ENCODE measurements at places on chromosomes 4 and X.

GRCh38 chr4:15004739-15005301 lies 2.5 kb downstream of the CPEB2 start:
- no peak for DNase-seq

GRCh38 chr4:54971474-54971950 lies 153.9 kb downstream of the KDR start:
- peak; percentile 17 for DNase-seq

- no peak for DNase-seq
These were observed 149.9 kb upstream of the SCML1 start for GRCh38 chrX:17587366-17587765.

DNA sequence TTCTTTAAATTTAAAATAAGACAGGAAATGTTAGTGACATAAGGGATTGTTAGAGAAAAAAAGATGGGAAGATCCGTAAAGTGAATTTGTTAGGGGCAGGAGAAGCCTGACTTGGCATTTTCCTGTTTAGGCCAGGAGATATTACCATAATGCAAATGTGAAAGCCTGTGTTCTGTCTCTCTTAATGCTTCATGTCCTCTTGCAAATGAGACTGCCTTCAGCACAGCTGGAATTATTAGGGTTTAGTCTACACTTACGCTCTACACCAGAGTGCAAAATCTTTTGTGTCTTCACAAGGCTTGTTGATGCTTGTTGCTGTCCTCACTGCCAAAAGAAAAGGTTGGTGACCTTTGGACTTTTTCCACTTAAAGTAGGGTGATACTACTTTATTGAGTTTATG lies 56.8 kb downstream of the JADE1 start:
- DNase-seq = no peak

DNA sequence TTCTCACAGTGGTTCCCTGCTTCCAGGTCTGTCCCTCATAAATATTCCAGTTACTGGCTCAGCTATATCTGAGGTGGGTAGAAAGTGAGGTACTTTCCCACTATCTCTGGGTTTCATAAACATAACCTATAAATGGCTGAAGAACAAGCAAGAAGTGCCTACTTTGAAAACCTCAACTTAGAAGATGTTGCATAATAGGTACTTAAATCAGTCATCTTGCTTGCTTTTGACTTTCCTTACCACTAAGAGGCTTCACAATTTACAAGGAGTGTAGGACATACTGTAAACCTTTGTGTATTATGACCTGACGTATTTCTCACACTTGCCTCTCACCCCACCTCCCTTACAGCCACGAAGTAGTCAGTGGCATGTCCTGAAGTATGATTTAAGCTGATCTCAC lies 145.9 kb downstream of the PCDH19 start:
- DNase-seq = no peak

GRCh38 chr4:112063260-112063659 lies 82.0 kb upstream of the FAM241A start:
- no peak for DNase-seq

DNA sequence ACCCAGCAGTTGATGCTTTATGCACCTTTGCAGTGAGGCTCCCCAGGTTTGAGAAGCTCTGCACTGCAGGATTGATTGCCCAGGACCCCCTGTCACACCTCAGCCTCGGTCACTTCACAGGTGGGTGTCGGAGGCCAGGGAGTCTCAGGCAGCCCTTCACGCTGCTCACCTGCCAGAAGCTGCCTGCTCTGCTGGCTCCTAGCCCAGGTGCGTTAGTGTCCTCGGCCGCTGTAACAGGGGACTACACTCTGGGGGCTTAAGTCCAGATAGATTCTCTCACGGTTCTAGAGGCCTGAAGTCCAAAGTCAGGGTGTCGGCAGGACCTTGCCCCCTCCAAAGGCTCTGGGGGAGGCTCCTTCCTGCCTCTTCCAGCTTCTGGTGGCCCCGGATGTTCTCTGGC lies 79.9 kb downstream of the CPZ start:
- DNase-seq = no peak

Measured in D721Med (cell line).